ENCODE measurements at places on chromosomes 5 and 9.

- DNase-seq: no peak
These were observed 87.5 kb upstream of the NR5A1 start for GRCh38 chr9:124594673-124595072.

GRCh38 chr9:107087222-107087621, 195.9 kb upstream of the RAD23B start:
- no peak for DNase-seq

- DNase-seq: no peak
These were observed 12.6 kb downstream of the UNC5A start for GRCh38 chr5:176822793-176823481.

GRCh38 chr5:34480810-34481528, 175.2 kb upstream of the RAI14 start:
- no peak for DNase-seq

DNA sequence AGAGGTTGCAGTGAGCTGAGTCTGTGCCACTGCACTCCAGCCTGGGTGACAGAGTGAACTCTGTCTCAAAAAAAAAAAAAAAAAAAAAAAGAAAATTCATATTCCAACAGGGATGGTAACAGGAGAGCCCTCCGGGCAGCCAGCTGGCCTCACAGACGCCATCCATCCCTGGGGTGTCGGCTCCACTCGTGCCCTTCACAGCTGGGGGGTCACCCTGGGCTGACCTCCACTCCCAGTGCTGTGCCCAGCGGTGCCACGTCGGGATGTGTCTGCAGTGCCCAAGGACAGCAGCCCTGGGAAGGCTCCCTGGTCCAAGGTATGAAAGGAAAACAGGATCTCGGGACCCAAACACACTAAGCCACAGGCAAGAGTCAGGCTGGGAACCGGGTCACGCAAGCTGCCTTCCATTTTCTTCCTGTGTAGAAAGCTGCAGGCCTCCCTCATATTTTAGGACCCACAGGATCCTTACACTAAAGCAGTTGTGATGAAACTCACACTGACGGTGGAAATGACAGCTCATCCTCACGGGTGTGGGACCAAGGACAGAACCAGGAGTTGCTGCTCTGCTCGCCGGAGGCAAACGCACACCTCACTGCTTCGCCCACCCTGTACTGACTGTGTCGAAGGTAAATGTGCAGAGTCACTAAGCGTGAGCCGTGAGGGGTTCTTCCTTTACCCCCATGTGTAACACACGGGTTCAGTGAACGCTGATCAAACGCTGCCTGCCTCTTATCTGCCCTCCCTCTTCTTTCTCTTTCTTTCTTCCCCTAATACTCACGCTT, 5.3 kb downstream of the SLC12A7 start:
- DNase-seq: no peak

DNA sequence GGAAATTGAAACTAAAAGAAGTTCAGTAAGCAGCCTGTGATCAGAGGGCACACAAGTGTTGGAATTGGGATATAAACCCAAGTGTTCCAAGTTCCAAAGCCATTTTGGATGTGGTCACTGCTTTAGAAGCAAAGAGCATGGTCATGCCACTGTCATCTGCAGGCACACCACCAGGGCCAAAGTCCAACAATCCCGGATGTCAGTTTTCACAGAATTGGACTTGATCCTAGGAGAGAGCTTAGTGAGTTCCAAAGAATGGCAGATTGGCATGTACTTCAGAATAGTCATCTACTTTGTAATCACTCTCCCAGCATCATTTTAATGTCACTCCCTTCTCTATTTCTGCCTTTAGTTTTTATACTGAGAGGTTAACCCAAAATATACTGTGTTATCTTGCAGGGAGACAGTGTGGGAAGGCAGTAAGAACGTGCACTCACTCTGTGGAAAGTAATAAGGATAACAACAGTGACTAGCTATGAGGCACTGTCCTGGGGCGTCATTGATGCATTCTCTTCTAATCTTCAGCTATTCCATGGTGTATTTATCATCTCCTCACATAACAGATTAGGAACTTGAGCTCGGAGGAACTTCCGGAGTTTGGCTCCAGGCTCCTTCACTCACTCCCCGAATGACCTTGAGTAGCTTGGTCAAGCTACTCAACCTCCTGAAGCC, 388.0 kb downstream of the ACTL7B start:
- DNase-seq: no peak

DNA sequence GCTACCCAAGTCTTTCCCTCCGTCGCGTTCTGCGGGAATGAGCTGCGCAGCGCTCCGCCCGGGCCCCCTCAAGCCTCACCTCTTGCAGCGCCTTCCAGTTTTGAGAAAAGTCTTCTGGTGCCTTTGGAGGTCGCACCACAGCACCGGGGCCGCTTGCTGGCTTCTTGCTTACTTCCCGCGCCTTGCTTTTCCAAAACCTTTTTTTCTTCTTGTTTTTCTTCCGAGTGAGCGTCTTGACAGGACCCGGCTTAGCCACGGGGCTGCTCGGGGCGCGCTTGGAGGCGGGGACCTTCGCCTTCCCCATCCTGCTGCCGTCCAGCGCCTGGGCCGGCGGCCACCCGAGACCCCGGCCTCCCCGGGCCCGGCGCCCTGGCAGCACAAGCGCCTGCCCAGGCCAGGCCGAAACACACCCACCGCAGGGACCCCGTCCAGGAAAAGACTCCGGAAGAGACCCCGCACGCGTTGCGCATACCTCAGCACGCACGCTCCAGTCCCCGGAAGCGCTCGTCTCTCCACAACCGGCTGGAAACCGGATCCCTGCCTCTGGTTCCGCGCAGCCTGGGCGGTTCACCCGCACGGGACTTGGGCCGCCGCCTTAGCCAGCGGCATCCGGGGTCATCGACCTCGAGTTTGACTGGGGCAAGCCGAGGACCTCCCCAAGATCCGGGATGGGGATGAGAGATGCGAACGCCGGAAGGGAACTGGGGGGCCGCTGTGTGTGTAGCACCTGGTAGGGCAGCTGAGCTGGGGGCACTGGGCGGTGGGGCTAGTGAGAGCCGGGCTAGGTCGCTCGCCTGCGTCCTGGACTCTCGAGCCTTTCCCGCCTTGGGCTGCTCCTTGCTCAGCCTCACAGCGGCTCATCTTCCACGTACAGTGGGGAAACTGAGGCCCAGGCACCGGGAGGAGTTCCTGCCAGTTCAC, at the start of gene REXO4:
Gene REXO4, minus strand, starts transcription at position 470 of the 921 bp plus-strand sequence. Its CDS starts 166 bp downstream, at position 304.
- DNase-seq: peak; percentile 96

GRCh38 chr9:21833090-21833801, 30.8 kb downstream of the MTAP start:
- DNase-seq: no peak

DNA sequence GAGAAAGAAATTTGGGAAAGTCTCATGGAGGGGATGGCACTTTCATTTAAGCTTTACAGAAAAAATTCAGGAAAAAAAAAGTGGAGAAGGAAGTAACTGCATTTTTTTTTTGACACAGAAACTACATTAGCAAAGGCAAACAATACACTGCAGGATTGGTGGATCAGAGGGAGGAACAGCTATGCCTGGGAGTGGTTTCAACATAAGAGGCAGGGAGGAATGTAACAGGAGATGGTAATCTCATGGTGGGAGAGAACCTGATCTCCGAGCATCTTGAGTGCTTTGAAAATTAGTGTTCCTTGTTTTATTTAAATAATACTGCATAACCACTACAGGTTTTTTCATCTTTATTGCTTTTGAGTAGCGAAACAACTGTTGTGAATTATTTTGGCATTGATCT, 249.4 kb downstream of the FAM170A start:
- DNase-seq: no peak

DNA sequence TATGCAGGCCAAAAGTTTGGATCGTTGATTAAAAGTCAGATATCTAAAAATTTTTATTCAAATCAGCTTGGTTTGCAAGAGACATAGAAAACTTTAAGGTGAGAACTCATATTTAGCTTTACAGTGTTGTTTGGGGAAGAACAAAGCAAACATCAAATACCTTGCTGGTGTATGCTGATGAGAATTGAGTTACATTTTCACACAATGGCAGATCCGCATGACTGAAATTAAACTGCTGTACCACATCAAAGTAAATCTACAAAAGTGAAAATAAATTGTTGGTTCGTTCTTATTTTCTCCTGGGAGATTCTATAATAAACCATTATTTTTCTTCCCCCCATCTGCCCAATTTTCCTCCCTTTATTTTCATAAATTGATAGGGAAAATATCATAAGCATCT, 198.2 kb upstream of the PCSK5 start:
- no peak for DNase-seq

- DNase-seq: peak; percentile 68
These were observed 229.9 kb upstream of the MAP3K1 start for GRCh38 chr5:56585461-56585860.
